ENCODE measurements at places on chromosomes 16 and 17.

DNA sequence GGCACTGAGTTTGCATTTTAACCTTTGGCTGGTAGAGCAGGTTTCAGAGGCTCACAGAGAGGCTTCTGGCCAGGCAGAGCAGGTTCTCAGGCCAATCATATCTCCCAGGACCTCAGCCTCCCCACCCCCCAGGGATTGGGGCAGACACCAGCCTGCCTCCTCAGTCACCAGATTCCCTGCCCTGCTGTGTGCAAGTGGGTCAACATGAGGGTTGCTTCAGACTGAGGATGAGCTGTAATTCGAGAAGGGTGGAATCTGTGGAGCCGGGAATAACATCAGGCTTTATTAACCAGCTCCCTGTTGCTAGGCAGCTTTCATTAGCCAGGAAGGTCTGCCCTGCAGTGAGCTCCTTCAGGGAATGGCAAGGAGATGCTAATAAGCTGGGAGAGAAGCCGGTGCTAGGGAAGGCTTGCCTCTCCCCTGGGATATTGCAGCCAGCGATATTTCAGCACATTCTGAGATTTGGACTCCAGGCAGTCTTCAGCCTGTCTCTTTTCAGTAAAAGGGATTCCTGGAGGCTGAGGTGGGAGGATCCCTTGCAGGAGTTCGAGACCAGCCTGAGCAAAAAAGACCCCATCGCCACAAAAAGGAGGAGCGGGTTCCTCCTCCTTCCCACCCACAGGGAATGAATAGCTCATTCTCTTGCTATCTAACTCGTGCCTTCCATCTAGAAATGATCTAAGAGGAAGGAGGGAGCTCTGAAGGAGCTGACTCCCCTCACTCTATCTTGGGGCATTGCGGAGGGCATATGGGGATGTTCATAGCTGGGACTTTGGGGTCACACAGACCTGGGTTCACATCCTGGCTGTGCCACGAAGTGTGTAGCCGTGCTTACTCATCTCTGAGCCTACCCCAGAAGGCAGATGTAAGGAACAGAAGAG lies 10.7 kb downstream of the SGSM2 start:
- DNase-seq: no peak

GRCh38 chr17:4074831-4075495 lies 67.9 kb downstream of the ZZEF1 start:
- no peak for DNase-seq

DNA sequence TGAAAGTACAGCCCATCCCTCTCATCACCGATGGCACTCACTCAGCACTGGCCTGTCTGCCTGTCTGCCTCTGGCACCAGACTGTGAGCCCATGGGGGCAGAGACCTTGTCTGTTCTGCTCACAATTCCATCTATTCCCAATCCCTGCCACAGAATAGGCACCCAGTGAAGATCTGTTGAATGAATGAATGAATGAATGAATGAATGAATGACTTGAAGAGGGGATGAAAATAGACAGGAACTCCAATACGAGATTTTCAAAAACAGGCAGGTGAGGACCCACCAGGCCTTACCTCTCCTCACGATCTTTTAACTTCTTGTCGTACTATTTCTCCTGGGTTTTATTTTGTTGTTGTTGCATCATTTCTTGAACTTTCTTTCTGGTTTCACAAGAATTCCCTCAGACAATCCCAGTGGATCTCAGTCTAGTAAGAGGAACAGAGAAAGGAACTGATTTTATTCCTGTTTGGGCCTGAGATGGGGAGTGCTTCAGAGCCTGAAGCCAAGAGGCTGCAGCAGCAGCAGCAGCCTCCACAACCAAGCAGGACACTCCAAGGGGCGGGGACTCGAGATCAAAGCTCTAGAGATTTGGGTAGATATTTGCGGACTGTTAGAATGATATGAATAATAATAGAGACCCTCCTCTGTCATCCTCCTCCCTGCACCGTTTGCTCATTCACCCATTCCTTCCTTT lies 17.7 kb downstream of the KRT9 start:
- no peak for DNase-seq

DNA sequence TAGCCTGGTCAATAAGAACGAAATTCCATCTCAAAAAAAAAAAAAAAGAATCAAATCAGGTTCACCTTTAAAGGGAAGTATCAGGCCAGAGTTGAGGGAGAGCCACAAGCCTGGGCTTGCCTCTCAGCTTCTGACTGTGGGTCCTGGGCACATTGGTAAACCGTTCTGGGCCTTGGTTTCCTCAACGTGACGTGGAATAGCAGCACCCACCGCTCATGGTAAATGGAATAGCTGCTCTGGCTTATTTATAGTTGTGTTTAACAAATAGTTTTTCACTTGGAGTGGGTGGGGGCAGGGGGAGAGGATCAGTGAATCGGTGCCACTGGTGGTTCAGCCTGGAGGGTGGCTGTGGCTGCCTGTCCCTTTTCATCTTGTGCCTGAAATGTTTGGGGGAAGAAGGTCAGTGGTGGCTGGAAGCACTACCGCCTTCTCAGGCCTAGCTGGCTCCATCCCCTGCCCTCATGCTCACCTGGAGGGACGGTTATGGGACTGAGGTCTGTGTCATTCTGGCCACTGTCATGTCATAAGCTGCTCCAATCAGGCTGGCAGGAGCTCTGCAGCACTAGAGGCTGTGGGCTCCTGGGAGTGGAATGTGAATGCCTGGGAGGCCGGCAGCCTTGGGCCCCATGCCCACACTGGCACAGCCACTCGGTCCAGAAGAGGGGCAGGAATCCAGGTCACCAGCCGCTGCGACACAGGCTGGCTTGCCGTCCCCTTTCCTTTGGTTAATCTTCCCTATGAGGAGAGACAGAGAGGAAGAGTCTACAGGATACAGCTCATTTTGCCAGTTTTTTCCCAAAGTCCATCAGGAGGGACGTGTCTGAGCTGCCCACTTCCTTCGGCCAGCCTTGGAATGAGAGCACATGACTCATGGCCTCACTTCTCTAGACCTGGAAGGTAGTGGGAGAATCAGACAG lies 27.0 kb downstream of the CCR7 start:
- no peak for DNase-seq

- no peak for DNase-seq
Observed at GRCh38 chr16:79250502-79251098, 349.9 kb downstream of the MAF start.

Data from stimulated activated CD8-positive, alpha-beta memory T cell treated with anti-CD3 and anti-CD28 coated beads, Interleukin-4, amount 100 ng/mL, for 24 hours (primary cell).